ENCODE measurements at places on chromosomes 7 and 10.

- DNase-seq = no peak
These were observed 76.1 kb downstream of the SKIDA1 start for GRCh38 chr10:21449288-21449966.

- DNase-seq = no peak
These were observed 669.7 kb downstream of the GRID1 start for GRCh38 chr10:85696893-85697292.

DNA sequence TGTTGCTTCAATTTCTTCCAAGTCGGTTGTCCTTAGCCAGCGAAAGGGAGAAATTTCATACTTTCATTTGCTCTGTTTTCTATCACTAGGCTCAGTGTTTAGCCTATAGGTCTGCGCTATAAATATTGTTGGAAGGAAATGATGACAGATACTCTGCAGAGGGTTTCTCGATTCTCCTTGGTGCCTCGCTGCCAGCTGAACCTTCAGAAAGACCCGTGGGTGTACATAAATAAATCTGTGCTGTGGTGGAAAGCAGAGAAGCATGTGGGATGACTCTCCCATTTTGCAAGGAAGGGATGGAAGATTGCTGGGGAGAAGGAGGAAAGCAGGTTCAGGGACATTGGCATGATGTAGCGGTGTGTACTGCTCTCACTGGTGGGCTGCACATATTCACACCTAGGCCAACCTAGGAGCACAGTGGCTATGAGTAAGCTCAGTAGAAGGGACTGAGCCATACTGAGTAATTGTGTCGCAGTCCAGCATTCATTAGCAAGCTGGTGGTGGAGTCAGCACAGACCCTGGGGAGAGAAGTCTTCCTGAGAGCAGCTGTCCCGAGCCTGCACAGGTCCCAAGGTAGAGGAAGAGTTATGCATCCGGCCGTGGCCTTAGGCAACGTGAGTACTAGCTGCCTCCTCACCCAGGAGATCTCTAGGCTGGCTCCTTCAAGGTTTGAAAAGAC lies 50.5 kb downstream of the PNLIPRP3 start:
- DNase-seq = no peak

DNA sequence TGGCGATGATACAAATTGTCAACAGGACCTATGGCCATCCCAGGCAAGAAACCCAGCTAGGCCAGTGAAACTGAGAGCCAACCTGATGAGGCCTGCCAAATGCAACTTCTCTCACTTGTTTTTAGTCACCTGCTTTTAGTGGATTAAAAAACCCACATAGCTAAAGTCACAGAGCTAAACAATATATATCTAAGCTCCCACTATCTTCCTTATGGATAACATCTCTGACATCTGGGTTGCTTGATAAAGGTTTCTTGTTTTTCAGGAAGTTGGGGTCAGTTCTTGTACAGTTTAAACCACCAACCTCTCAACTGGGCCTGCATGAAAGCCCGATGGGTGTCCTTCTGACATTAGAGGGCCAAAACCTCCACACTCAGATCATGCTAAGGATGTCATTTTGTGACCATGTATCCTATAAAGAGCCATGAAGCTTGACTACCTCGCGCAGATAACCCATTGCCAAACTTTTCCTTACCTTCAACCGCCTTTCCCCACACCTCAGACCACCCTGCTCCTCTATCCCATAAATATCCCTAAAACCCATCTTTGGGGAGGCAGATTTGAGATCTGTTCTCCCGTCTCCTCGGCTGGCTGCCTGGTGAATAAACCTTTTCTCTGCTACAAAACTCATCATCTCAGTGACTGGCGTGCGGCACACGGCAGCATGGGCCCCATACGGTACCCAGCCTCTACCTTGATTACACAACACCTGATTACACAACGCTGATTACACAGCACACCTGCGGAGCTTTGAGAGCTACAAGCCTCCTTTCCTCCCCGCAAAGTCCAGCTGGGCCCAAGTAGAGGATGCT lies 797 bp upstream of the STMP1 start:
- no peak for DNase-seq

- DNase-seq = no peak
These were observed 76.7 kb upstream of the MTPN start for GRCh38 chr7:136053689-136054485.

GRCh38 chr10:122296363-122297120 lies 25.4 kb downstream of the BTBD16 start:
- DNase-seq = no peak

- no peak for DNase-seq
These were observed 56.9 kb upstream of the PPP2R2D start for GRCh38 chr10:131843881-131844284.

DNA sequence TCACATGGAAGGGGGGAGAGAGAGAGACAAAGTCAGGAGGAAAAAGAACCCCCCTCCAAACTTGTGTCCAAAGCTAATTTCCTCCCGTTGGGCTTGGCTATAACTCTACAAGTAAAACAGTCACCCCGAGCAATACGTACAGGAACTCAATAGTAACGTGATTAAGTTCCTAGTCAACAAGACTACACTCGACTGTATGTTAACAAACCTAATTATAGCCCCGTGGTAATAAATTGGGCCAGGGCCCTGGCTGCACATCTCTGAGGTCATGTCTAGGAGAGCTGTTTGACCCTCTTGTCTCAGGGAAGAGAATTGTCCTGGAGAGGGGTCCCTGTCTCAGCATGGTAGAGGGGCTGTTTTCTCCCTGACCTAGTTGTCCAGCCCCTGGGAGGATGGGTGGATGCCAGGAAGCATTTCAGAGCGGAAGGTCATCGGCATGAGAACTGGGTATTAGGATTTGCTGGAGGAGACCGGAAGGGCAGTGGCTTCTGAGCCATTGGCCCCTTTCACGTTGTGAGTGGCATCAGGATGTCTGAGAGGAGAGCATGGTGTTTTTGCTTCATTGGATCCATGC lies 60.2 kb upstream of the COMTD1 start:
- DNase-seq = no peak

DNA sequence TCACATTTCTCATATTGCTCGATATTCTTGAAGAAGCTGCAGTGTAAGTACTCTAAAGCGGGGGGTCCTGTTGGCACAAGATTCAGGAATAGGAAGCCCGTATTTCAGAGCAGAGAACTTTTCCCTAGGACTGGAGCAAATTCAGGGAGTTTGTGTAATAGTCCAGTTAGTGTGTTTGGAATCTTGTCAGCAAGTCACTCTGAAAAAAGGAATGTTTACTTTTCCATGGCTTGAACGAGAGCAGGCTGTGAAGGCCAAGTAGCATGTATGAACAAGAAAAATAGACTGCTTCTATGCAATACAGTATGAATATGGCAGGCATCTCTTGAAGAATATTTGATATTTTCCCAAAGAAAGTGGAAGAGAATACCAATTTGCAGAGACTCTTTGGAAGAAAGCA lies 39.8 kb downstream of the CDC123 start:
- DNase-seq = no peak

DNA sequence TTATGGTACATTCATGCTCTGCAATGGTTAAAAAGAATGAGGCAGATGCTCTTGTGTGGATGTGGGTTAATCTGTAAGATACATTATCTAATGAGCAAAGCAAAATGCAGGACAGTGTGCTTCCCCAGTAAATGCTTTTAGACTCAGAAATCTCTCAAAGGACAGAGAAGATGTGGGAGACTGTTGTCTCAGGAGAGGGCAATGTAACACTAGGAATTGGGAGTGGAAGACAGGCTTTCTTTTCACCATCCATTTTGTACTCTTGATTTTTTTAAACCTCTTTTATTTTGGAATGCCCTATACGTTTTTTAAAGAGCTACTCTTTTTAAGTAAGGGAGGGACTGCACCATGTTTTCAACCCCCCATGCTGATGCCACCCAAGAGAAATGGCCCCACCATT lies 77.5 kb upstream of the ADAM12 start:
- DNase-seq = no peak

- no peak for DNase-seq
These were observed 68.6 kb downstream of the UNCX start for GRCh38 chr7:1301054-1301881.

DNA sequence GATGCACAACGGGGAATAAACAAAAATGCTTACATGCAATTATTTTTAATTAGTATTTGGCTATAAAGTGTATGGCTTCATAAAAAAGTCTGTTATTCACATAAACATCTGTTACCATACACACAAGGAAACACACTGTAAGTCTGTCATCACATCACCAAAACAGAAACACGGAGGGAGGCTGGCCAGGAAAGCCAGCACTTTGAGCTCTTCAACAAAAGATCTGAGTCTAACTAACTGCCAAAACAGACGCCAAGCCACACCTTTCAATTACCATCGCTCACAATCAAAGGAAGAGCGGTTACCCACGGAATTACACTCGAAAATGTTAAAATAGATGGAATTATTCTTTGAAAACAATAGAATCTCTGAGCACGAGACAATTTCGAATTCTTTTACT lies 49.2 kb upstream of the MGMT start:
- no peak for DNase-seq

- DNase-seq = no peak
These were observed 65.7 kb downstream of the NXPH1 start for GRCh38 chr7:8499128-8499527.

DNA sequence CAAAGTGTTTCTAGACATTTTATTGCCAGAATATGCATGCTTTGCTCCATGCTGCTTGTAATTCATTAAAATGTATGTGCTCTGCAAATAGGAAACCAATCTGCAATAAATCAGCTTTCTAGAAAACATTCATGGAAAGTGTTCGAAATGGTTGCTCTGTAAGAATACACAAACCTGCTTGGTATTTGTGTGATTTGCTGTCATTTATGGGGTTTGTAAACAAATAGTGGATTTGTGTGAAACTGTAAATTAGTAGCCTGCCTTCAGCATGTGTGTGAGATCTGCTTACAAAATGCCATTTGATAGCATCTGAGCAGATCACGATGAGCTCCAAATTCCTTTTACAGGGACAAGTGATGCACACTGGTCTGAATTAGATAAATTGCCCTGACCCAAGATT lies 219.0 kb upstream of the CSTF2T start:
- no peak for DNase-seq

DNA sequence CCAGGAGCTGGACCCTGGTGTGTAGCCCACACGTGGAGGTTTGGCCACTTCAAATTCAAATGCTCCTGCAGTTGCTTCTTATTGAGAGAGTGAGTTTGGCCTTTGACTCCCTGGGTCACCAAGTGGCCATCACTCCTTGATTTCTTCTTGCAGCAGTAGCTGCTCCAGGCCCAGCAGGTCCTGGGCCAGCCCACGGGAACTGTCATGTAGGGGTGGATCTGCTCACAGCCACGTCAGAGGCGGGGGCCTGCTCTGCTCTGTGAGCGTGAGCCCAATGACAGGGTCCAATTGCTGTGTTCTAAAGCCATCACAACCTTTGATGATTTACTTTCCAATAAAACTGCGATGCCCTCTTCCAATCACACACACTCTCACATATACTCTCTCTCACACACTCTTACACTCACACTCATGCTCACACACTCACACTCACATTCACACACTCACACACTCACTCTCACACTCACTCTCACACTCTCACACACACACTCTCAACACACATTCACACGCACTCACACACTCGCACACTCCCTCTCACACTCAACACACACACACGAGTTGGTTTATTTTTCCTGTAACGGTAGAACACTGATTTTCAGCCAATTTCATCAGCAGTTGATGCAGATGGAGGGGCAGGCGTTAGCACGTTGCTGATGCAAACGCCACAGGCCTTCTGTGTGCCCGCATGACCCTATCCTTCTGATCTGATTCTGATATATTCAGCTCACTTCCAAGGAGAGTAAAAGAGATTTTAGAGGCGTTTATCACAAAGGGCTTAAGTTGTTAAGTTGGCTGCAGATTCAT lies 210.7 kb upstream of the PPP2R2D start:
- DNase-seq = no peak

GRCh38 chr7:1130021-1130990 lies 29.7 kb downstream of the ZFAND2A start:
- DNase-seq = no peak
